CD4-positive, alpha-beta memory T cell (primary cell): ENCODE measurements at places on chromosomes 3 and 15. TPM values are rescaled to one million over a fixed set of nuclear protein-coding genes. Genes with fewer than 3 reads are reported as not detected.
A peak's percentile ranks its signal among the peaks of the same experiment; 100 is the strongest.

Gene SYNM
- 13.7 TPM for total RNA-seq

Gene SUSD5
- total RNA-seq = not detected

Gene KBTBD13
- not detected for total RNA-seq

Gene TRPM1
- total RNA-seq = not detected

Gene ALDH1L1
- total RNA-seq = not detected

Gene LIPH
- total RNA-seq = not detected

Gene CRABP1
- not detected for total RNA-seq

Gene HRG
- total RNA-seq = not detected

GRCh38 chr15:80476036-80476435 lies 71.9 kb downstream of the ARNT2 start:
- no peak for DNase-seq

DNA sequence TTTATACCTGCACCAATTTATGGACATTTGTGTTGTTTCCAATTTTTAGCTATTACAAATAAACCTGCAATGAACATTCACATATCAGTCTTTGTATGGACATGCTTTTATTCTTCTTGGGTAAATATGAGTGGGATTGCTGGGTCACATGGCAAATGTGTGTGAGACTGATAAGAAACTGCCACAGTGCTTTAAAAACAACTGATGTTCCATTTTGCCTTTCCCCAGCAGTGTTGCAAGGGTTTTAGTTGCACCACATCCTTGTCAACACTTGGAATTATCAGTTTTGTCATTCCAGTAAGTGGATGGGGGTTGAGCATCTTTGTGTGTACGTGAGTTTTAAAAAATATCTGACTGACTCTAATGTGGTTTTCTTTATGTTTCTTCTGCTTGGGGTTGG lies 191.2 kb downstream of the PLCL2 start:
- DNase-seq = no peak

DNA sequence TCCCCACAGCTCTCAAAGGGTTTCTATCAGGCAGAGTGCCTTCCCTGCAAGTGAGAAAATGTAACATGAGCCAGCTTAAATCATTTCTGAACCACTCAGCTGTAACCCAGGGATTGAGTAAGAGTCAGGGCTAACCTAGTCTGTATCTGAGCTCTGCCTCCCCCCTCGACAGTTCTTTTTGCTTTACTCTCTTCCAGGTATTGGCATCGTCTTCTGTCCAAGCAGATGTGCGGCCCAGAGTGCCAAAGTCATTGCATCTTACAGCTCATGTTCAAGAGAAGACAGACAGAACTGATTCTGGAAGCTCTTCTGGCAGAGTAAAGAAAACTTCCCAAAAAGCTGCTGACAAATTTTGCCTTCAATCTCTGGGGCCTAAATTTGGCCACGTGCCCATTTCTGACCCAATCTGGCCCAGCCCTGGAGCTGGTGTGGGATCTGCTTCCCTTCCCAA lies 74.8 kb downstream of the ABHD5 start:
- DNase-seq = no peak

DNA sequence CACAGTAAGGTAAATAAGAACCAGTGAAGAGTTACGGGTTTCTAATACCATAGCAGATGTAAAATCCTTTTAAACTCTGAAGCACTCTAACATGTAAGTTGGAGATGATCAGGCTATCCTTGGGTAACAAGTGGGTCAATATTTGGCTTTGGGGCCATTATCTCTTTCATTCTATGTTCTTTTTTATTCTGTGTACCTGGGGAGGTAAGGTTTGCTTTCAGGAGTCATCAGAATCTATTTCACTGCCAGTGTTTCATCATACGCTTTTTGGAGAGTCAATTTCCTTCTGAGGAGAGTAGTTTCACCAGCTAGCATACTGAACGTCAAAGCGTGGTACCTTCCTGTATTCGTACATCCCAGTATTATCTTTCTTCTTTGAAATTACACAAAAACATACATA lies 166.5 kb downstream of the GMNC start:
- no peak for DNase-seq

- no peak for DNase-seq
Measured at GRCh38 chr3:142796823-142797222, 73.0 kb downstream of the TRPC1 start.

GRCh38 chr3:98901119-98901391 lies 440 bp downstream of the DCBLD2 start:
- DNase-seq = no peak

DNA sequence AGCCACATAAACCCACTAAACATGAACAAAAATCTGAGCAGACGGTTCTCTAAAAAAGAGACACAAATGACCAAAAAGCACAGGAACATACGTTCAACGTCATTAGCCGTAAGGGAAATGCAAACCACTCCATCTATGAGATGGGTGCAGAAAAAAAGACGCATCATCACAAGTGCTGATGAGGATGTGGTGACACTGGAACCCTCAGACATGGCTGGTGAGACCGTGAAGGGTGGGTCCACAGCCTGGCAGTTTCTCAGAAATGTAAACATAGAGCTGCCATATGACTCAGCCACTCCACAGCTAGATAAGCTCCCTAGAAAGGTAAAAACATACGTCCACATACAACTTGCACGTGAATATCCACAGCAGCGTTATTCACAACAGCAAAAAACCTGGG lies 23.3 kb downstream of the PCSK6 start:
- no peak for DNase-seq

GRCh38 chr15:58398071-58398470 lies 33.7 kb upstream of the LIPC start:
- no peak for DNase-seq

- no peak for DNase-seq
Measured at GRCh38 chr3:145639875-145640274, 521.1 kb downstream of the PLOD2 start.

DNA sequence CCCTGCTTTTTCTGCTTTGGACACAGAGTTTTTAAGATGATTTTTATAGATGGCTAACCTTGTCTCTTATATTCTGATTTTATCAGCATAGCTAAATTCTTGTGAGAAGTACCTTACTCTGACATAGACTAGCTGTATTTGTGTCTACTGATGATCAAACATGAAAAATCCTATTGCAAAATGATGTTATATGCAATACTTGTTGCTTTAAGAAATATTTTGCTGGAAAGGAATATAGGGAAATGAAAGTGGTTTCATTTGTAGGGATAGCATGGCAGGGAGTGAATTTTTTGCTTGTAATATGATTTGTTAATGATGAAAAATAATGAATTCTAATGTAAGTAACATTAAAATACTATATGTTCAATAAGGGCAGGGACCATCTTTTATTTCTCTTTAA lies 35.9 kb downstream of the CFAP91 start:
- DNase-seq = no peak

GRCh38 chr3:21718943-21719591 lies 31.9 kb downstream of the ZNF385D start:
- no peak for DNase-seq

DNA sequence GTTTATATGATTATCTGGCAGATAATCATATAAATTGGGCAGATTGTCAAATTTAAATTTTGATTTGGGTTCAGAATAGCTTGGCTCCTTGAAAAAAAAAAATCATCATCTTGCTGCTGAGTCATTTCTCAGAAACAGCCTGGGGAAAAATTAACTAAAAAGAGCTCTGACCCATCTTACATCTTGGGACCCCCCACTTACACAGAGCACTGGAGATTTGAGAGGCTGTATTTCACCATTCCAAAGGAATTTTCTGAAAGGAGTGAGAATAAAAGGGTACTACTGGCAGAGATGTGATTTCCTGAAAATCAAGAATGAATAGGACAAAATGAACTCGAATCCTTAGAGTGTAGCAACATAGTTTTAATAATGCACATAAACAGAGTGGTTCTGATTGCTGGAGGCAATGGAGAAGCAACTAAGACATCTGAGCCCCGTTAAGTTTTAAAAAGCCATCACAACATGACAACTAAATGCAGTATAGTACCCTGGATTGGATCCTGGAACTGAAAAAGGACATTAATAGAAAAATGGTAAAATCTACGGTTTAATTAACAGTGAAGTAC lies 97.5 kb downstream of the RFTN1 start:
- no peak for DNase-seq

GRCh38 chr15:26928051-26928450 lies 42.9 kb upstream of the GABRG3 start:
- no peak for DNase-seq

- no peak for DNase-seq
Measured at GRCh38 chr15:41341519-41341918, 8.8 kb downstream of the NUSAP1 start.

GRCh38 chr3:98531622-98532274 lies at the start of gene GPR15:
GPR15 (plus strand) TSS chr3:98531978; CDS start chr3:98532034, 56 bp downstream.
- DNase-seq = no peak

DNA sequence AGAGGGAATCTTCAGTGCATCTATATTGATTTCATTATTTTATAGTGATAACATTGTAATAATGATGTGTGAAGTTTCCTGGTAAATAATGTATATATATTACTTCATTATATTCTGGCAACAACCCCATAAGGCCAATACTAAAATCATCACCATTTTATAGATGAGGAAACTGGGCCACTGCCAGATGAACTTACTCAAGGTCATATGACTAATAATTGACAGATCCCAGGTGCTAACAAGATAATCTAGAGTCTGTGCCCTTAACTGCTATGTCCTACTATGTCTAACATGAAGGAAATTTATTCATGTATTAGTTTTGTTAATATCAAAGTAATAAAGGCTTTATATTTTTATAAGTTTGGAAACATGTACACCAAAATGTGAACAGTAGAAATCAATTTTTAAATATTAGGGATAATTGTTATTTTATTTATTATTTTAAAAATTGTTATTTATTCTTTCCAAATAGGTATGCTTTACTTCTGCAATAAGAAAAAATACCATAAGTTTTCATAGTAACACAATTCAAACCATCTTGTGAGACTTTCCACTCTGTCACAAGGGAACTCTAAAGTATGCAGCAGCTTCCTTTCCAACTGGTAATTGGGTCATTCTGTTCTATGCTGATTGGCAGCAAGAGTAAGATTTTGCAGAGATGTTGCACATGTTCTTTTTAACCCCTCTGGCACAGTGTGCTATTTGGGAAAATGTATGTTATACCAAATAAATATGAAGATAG lies 90.8 kb upstream of the CMC1 start:
- DNase-seq = no peak

DNA sequence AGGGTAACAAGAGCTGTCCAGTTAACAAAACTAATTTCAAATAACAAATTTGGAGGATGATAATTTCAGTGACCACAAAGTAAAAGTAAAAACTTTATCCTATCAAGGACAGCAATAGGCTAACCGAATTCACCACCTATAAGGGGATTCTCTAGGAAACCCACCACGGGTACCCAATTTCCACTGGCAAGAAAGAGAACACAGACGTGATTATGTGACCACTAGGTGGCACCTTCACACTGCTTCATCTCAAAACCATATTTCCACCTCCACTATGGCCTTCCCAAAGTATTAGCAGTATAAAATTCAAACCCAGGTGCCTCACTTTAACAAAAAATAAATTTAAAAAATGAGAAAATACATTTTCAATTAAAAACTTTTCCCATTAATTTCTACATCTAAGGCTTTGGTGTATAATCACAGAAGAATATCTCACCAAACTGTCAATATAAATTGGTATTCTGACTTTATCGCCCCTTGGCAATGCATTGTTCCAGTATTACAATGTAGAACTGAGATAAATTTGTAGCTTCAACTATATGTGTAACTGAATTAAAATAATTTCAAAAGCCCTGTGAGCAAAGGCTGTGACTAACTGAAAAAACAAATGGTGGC lies 96.5 kb downstream of the FSIP1 start:
- no peak for DNase-seq

- no peak for DNase-seq
Measured at GRCh38 chr3:127911421-127911931, 3.6 kb upstream of the KBTBD12 start.

DNA sequence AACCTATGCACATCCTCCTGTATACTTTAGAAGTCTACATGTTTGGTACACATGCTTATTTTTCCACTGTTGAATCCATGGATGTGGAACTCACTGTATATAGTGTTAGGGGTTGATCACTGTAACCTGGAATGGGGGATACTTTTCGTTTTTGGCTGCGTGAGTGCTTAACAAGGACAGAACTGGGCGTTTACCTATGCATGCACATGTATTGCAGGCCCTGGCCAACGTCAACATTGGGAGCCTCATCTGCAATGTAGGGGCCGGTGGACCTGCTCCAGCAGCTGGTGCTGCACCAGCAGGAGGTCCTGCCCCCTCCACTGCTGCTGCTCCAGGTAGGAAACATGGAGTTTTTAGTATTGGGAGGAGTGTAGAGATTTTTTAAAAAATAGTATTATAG lies 2.3 kb downstream of the RPLP1 start:
- DNase-seq = no peak

DNA sequence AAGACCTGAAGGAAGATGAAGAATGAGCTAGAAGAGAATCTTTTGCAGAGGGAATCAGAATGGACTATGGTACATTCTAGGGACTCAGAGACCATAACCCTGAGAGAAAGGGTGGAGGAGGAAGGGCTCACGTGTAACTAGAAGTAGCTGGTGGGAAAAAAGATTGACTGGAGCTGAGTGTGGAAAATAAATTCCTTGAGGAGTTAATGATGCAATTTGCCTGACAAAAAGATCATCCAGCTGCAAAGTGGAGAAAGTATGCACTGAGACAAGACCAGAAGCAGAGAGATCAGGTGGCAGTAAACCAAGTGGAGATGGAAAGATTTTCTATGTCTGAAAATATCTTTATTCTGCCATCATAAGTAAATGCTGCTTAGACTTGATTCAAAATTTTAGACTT lies 52.9 kb upstream of the TBL1XR1 start:
- no peak for DNase-seq

- no peak for DNase-seq
Measured at GRCh38 chr15:60829416-60829815, 350.5 kb upstream of the ICE2 start.

GRCh38 chr15:80695911-80696661 lies 976 bp downstream of the ABHD17C start:
- peak; percentile 24 for DNase-seq

GRCh38 chr15:68875377-68876116 lies 54.8 kb upstream of the SPESP1 start:
- peak; percentile 82 for DNase-seq

DNA sequence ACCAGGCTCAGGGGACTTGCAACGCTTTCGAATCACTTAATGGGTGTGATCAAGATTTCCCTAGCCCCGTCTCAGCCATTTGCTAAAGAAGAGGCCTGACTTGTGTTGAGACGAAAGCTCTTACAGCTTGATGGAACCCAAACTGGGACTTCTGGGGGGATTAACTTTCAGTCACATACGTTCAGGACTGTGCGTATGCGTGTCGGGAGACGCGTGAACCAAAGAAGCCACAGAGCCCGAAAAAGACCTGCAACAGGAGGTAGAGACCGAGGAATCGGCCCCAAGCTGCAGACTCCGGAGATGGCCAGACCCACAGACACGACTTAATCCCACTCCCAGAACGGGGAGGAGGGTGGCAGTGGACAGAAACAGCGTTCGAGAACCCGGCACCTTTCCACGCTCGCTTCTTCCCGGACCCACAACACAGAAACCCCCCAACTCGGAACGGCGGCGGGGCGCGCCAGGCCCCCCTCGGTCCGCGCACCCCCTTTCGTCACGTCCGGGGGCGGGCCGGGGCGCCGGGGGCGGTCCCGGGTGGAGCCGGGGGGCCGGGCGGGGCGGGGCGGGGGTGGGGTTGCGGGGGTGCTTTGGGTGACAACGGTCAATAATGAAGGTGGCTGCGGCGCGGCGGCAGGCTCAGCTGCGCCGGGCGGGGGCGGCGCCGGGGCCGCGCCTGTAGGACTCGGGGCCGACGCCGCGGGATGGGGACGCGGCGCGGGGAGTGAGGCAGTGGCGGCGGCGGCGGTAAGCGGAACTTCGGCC lies at the start of gene ATP11B:
Gene ATP11B (plus strand): TSS at position 604 of the 762 bp plus-strand sequence. CDS start 256 bp downstream, outside the sequence.
- DNase-seq = peak; percentile 80
